NCI-H1417 treated with DMSO at 0.1 percent for 48 hours (cell line): ENCODE measurements at places on chromosomes 11 and 22.

- no peak for DNase-seq
Measured at GRCh38 chr11:64758330-64759079, 1.3 kb downstream of the PYGM start.

DNA sequence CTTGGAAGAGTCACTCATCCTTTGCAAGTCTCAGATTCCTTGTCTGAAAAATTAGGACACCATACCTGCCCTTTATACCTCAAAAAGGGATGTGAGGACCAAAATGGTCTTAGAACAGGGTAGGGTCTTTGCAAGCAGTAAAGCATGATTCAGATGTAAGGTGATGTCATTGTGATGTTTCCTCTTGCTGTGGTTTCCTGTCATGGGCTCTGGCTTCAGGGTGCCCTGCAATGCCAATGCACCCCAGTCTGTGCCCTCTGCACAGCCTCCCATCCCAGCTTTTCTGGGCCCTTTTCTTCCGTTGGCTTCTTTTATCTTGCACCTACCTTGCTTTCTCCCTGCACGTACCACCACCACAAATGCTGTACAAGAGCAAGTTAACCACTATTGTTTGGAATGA lies 87.8 kb upstream of the NNMT start:
- DNase-seq, result no peak

- DNase-seq, result no peak
Measured at GRCh38 chr11:133816146-133816870, 29.0 kb downstream of the SPATA19 start.

GRCh38 chr22:44371741-44372525 lies 59.2 kb upstream of the SHISAL1 start:
- no peak for DNase-seq

- DNase-seq, result no peak
Measured at GRCh38 chr11:1087279-1087960, 12.7 kb downstream of the MUC2 start.

GRCh38 chr11:69277074-69277809 lies 16.7 kb upstream of the MYEOV start:
- DNase-seq, result no peak
